Kidney epithelial cell (primary cell): ENCODE measurements at places on chromosomes 13 and 19.

GRCh38 chr19:16330806-16331690 lies 6.4 kb downstream of the KLF2 start:
- no peak for DNase-seq

DNA sequence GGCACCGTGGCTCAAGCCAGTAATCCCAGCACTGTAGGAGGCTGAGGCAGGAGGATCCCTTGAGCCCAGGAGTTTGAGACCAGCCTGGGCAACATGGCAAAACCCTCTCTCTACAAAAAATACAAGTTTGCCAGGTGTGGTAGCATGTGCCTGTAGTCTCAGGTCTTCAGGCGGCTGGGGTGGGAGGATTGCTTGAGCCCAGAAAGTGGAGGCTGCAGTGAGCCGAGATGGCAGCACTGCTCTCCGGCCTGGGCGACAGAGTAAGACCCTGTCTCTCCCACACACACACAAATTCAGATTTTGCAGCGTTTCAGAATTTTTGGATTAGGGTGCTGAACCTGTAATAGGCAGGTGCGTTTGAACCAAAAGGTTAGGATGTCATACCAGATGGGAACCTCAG lies 2.2 kb downstream of the RPS11 start:
- no peak for DNase-seq

DNA sequence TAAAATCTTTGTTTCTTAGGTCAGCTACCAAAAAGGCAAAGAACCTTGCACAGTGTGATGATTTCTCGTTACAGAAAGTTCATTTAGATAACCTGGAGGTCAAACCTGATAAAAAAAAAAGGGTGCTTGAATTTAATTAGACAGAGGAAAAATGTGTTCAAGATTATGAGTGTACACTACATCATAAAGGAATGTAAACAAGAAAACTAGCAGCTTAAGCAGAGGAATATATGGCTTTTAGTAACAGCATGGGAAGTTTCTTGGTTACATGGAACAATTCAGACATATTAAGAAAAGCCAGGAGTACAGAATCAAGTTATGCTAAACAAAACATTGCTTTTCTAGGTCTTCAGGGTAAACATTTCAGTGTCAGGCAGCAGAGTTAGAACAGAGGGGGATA lies 32.9 kb downstream of the ING1 start:
- DNase-seq, result no peak

DNA sequence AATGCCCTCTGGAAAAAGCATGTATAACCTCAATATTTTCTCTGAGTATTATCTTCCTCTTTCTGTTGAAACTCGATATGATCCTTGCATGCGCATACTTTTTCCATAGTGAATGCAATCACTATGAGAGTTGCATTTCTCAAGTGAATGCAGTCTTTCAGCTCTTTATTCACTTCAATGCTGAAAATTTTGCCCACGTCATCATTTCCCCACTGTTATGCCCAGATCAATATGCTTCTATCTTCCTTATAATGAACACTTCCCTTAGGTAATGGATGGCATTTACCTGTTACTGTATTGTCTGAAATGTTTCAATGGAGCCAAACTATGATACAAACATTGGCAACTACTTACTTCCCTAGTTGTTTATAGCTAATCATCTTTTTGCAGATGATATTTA lies 866.6 kb upstream of the SLITRK6 start:
- no peak for DNase-seq

- no peak for DNase-seq
These were observed 505 bp downstream of the ZSWIM4 start for GRCh38 chr19:13795595-13796300.

- no peak for DNase-seq
These were observed 265.7 kb downstream of the ABCC4 start for GRCh38 chr13:95035311-95036109.

DNA sequence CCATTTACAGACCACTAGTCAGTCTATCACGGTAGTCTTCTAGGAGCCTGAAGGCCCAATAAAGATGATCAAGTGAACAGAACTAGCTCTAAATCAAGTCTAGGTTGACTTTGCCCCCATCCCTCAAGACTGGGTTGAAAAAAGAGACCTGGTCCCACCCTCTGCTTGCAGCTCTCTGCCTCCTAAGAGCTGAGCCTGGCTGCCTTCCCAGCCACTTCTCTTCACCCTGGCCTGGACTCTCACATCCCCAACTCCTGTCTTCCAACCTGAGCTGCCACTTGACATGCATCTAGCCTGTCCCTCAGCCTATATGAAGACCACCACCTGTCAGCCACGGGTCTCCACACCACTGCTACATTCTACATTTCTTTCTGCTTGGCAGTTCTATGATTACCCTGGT lies 99.6 kb downstream of the FOXO1 start:
- DNase-seq, result no peak

DNA sequence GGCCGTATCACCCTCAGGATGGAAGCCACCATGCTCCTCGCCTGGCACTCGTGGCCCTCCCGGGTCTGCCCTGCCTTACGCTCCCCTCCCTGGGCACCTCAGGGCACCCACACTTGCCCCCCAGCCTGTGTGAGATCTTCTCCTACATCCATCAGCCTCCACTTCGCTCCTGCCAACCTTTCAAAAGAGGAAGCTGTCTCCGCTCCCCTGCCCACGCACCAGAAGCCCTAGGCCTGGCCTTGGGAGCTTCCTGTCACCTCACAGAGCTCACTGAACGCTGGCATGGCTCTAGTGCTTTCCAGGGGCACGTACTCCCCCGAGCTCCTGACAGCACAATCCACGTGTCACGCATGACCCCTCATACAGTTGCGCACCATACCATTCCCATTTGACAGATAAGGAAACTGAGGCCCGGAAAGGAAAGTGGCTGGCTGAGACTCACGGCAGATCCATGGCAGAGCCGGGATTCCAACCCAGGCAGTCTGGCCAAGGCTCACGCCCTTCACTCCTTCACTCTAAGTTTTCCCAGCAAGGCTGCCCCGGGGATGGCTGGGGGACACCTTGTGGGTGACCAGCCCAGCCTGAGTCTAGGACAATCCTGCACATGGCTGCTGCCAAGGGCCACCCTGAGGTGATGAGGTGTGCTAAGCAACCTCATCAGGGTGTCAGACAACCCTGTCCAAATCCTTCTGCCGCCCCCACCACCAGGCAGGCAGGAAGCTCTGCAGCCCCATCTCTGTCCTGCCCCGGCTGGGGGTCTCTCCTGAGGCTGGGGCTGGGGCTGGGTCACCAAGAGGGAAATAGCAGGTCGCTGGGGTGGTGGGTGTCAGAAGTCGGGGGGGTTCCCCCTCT lies 19.3 kb downstream of the PPP1R12C start:
- no peak for DNase-seq

DNA sequence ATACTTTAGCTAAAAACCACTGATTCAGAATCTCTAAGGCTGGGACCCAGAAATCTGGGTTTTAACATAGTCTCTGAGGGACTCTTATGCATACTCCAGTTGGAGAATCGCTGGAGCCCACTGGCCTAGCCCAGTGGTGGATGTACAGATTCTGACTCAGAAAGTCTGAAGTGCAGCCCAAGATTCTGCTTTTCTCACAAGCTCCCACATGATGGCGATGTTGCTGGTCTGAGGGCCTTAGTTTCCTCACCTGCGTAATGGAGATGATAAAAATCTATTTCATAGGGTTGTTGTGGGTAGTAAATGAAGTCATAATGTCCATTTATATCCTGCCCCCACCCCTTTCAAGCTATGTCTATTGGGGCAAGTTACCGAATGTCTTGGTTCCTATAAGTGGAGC lies 7.7 kb upstream of the CDADC1 start:
- no peak for DNase-seq

DNA sequence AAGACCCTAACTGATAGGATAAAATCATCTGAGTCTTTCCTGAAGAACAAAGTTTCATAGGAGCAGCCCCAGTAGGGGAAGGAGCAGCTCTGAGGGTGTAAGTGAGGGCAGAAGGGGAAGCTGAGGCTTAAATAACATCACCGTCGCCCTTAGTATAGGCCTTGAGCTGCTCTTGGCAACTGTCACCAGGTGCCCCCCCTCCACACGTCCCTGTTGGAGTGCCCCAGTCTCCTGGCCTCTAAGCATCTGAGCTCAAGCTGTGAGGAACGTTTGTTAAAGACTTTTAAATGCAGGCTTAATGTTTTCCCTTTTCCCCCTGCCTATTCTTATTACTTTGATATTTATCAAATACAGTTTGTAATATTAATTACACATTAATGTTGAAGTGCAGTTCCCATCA lies 170.6 kb downstream of the ZIC5 start:
- no peak for DNase-seq

GRCh38 chr13:93231867-93232266 lies 5.3 kb downstream of the GPC6 start:
- no peak for DNase-seq

- DNase-seq, result no peak
These were observed 1124.8 kb upstream of the PRR20A start for GRCh38 chr13:56015919-56016318.

GRCh38 chr13:99655351-99656091 lies 154.2 kb downstream of the TM9SF2 start:
- peak; percentile 92 for DNase-seq

GRCh38 chr13:111303559-111303958 lies 16.9 kb upstream of the TEX29 start:
- no peak for DNase-seq

DNA sequence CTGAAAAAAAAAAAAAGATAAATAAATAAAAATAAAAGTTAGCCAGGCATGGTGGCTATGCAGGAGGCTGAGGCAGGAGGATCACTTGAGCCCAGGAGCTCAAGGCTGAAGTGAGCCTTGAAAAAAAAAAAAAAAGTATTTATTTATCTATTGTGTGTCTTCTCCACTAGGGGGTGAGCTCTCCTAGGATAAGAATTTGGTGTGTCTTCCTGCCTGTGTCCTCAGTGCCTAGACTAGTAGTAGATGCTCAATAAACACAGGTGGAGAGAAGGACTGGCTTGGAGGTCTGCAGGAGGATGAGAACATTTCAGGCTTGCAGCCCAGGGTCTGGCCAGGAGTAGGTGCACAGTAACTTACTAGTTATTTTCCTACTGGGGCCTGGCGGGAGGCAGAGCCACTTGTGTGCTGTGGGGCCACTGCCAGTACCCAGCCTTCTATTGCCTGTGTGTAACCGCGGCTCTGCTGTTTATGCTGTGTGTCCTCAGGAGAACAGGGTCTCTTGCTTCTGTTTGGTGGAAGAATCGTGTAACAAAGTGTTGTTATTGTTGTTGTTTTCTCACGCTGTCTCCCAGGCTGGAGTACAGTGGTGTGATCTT lies 5.4 kb downstream of the LMTK3 start:
- no peak for DNase-seq

DNA sequence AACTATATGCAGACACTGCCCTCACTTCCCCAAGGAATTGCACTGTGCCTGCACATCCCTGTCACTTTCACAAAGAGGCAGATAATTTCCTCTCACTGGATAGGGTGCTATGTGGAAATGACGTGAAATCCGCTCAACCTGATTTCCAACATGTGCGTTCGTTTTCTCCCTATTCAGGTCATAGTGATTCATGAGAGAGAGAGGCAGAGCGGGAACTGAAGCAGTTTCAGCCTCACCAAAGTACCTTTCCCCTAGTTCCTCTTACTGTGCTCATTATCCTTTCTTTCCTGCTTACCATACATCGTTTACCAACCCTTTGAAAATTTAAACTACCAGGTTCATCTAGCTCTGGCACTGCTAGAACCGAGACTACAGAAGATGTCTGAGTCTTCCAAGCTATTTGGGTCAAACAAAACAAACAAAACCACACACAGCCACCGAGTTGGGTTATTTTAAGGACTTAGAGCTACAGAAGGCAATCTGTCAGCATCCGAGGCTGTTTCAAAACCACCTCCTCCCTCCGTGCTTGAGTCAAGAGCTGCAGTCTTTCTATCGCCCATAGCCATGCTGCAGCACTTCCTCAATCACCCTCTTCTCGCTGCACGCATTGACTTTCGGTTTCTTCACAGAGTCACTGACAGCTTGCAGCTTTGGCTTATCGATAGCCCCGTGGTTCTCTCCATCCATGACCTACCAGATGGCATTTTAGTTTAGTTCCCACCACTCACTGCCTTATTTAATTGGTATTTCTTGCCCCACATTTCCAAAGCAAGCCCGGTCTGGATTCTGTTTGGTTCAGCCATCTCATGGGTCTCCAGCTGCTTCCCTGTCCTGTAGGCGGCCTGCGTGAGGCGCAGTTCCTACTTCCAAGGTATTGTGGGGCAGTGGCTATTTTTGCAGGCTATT lies 1395.8 kb downstream of the EFNB2 start:
- DNase-seq, result no peak

DNA sequence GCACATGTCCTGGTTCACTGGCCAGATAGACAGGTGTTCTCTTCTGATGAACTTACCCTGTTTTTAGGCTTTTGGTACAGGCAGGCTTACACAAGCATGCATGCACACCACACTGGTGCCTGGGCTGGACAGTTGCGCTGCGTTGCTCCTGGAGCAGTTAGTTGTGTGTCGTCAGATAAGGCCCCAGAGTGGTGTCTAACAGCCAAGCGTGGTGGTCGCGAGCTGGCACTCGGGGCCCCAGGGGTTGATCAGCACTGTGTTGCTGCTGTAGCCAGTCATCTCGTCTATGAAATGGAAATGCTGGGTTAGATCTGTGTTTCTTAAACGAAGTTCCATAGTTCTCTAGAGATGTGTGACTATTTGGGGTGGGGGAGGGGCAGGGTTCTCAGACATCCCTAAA lies 24.6 kb upstream of the TEX29 start:
- no peak for DNase-seq

DNA sequence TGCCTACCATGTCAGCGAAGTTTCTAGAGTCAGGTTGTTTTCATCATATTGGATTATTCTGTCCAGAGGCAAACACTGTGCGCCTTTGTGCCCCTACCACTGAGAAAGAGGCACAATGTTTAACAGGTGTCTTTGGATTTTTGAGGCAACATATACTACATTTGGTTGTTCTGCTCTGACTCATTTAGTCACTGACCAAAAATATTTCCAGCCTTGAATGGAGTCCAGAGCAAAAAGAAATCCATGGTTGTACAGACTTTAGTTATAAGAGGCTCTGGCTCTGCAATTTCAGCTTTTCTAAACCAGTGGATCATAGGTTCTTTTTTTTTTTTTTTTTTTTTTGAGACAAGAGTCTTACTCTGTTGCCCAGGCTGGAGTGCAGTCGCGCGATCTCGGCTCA lies 35.7 kb downstream of the LACC1 start:
- no peak for DNase-seq

GRCh38 chr13:48220592-48220980 lies 12.4 kb upstream of the ITM2B start:
- no peak for DNase-seq

DNA sequence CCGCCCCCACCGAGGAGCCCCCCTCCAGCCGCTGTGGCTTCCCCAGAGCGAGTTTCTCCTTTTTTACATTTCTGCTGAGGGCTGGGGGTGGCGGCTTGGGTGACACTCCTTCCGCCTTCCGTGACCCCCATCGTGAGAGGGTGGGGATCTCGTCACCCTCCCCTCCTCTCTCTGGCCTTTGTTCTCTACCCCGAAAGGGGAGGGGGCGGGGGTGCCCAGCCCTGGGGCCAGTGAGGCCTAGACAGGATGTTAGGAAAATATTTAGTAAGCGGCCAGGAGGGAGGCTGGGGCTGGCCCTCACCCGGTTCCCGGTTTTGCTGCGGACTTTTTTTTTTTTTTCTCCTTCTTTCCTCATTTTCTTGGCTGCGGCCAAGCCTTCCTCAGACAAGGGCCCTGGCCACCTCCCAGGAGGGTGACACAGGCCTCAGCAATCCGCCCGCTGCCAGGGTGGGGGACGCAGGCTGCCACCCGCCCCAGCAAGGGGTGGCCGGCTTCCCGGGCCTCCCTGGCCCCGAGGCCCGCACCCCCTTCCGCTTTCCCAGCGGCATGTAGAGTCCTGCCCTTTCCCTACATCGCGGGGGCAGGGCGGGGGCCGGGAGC lies 3.9 kb downstream of the MIDN start:
- DNase-seq, result no peak

- DNase-seq, result peak; percentile 98
These were observed 220.9 kb downstream of the FOXO1 start for GRCh38 chr13:40445557-40445990.
